Fibroblast of skin of abdomen (primary cell): ENCODE measurements at places on chromosomes 4 and X.

- DNase-seq = no peak
Measured at GRCh38 chr4:78129383-78130108, 72.4 kb downstream of the FRAS1 start.

DNA sequence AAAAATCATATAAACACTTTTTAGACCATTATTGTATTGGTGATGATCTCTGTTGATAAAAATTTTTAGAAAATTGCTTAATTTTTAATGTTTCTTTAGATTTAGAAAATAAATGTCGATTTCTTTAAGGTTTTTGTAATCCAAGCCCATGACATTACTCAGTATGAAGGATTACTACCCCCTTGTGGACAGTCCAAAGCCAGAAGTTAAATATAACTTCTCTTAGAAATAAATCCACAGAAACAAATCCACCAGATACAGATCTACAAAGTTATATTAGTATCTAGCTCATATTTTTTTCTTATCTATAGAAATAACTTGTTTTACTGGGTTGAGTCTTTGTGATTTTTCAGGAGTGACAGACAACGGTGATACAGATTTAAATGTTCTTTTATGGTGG lies 18.9 kb downstream of the TIFA start:
- peak; percentile 15 for DNase-seq

- peak; percentile 54 for DNase-seq
Measured at GRCh38 chr4:20193141-20193936, 58.4 kb upstream of the SLIT2 start.

GRCh38 chrX:96551322-96551872 lies 133.2 kb upstream of the DIAPH2 start:
- DNase-seq = no peak

GRCh38 chrX:33909836-33910235 lies 222.3 kb downstream of the FAM47A start:
- no peak for DNase-seq

DNA sequence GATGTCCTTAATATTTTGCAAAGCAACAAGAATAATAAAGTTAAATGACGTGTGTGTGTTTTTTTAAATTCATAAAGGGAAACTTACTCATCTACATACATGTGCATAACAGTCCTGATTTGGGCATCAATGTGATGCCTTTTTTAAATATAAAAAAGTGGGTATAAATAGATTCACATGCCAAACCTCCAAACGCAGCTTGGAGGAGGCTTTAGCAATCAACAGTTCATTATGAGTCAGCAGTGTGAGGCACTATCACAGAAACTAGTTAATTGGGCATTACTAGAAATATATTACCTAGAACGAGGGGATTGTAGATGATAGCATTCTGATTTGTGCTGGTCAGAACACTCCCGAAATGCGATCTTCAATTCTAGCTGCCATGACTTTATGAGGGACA lies 115.1 kb downstream of the HS6ST2 start:
- DNase-seq = no peak

- DNase-seq = peak; percentile 64
Measured at GRCh38 chr4:161555689-161556660, 607.8 kb downstream of the FSTL5 start.
